Fibroblast of skin of right quadriceps (primary cell): ENCODE measurements at places on chromosomes 4 and X.

- no peak for DNase-seq
Observed at GRCh38 chrX:53084043-53084570, 1.9 kb downstream of the TSPYL2 start.

- DNase-seq, result no peak
Observed at GRCh38 chr4:25567253-25567652, 88.4 kb upstream of the SLC34A2 start.

DNA sequence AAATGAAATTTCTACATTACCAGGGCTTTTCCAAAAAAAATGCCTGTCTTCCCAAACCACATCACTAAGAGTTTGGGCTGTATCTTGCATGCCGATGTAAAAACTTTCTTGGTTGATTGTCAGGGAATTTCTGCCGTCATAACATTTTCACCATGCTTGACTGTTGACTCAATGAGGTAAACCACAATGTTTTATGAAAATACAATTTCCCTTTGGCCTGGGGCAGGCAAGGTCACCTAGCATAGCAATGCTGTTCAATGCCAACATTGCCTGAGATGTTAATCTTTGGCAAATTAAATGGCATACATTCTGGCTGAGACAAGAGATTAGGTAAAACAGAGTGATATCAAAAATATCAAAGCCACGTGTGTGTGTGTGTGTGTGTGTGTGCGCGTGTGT, 137.1 kb upstream of the TBL1X start:
- DNase-seq, result peak; percentile 77

- DNase-seq, result no peak
Observed at GRCh38 chr4:185515248-185515647, 20.1 kb downstream of the PDLIM3 start.

DNA sequence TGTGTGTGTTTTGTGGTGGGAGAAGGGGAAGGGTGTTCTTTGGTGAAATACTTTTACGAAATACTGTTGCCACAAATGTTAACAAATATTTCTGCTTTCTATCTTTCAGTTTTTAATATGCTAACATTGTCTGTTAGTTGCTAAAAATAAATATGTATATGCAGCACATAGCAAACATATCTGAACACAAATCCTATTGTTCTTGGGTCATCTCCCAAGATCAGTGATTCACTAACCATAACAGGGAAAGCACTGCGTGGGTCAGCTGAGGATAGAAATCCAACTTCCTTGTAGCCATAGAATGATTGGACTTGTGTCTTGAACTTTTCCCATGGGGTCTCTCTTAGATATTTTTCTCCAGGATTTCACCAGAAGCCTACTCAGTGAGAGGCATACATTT, 250.3 kb upstream of the FAM47A start:
- peak; percentile 64 for DNase-seq

DNA sequence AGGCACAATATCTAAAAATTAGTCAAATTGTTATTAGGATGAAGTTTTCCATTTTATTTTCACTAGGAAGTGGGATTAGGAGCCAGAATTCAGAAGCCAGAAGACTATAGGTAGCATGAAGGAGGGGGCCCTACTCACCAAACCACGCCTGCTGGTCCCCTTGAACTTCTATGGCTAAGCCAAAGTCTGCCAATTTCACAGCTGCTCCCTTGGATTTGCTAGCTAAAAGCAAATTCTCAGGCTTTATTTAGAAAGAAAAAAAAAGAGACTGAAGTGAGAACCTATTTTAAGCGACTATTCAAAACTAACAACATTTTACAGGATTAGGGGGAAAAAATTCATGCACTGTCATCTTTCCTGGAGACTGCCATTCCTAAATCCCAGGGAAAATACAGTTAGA, 224.3 kb downstream of the CAMK2D start:
- DNase-seq, result no peak

DNA sequence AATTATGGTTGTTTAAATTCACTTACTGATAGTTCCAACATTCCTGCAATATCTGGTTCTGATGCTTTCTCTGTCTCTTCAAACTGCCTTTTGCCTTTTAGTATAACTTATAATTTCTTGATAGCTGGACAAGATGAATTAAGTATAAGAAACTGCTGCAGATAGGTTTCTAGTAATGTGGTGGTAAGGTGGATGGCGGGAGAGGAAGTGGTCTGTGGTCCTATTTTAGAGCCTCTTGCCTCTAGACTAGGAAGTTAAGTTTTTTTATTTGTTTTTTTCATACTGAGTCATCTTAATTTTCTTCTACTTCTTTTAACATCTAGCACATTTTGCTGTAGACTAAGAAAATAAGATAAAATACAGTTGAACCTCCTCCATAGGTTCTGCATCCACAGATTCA, 310.0 kb downstream of the SLITRK2 start:
- no peak for DNase-seq
